ENCODE measurements at places on chromosomes 11 and 22.

GRCh38 chr11:9003573-9004182 lies at the start of gene NRIP3:
Gene NRIP3 (minus strand): TSS chr11:9004001. CDS start chr11:9003935, 66 bp downstream.
- DNase-seq: peak; percentile 51

- DNase-seq: no peak
Observed at GRCh38 chr11:91231226-91231625, 993.4 kb upstream of the FAT3 start.

GRCh38 chr11:102416976-102417375 lies 35.6 kb downstream of the TMEM123 start:
- DNase-seq: no peak

GRCh38 chr11:95121698-95122097 lies 32.1 kb downstream of the ENDOD1 start:
- DNase-seq: no peak

GRCh38 chr11:67516806-67517205 lies 6.4 kb downstream of the CABP2 start:
- DNase-seq: no peak

DNA sequence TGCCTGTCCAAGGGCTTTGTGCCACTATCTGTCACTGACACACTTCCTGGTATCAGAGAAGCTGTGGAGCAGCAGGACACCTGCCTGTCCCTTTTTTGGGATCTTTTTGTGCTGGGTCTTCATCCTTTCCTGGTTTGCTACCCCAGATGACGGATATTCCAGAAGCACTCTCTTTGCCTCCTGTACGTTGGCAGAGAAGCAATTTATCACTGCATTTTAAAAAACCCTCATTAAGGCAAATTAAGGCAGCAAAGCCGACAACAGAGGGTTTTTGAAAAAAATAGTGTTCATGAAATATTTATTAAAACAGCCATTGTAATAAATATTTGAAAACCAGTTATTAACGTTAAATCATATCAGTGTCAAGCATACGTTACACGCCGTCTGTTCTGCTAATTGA lies 209.6 kb upstream of the NTM start:
- DNase-seq: no peak

DNA sequence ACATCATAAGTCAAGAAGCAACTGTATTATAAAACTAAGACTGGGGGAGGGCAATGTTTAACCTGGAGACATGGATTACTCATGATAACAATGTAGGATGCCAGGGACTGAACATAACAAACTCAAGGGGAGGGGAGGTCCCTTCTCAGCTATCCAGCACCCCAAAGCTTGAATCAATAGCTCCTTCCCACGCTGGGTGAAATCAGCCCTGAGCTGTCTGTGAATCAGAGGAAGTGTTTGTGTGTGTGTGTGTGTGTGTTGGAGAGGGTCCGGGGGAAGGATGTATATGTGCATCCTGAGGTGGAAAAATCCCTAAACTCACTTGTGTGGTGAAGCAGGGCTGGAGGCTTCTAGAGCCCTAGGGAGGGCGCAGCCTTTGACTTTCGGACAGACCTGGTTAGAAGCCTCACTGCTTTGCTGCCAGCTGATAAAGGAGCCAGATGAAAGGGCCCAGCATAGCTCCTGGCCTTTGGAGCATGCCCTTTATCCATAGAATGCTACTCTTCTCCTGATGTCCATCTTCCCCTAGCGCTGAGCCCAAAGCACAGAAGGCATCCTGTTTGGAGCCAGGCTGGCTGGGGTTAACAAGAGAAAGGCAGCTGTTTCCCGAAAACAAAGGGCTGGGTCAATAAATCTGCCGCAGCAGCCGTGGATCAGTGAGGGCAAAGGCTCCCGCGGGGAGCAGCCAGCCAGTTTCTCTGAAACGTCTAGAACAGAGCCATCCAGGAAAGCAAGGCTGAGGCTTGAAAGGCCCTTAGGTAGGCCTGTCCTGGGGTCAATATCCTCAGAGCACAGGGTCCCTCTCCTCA lies 35.8 kb downstream of the TNKS1BP1 start:
- DNase-seq: peak; percentile 9

DNA sequence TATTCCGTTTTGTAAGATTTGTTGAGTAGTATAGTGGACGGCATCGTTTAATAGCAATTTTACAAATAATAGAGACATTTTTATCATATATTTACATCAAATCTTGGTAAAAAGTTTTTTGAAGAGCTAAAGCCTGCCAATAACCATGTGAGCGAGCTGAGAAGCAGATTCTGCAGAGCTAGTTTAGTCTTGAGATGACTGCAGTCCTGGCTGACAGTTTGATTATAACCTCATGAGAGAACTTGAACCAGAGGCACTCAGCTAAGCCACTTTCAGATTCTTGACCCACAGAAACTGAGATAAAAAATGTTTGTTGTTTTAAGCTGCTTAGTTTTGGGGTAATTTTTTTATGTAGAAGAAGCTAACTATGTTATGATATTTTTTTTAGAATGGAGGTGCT lies 78.9 kb downstream of the PDE3B start:
- no peak for DNase-seq

GRCh38 chr11:41431784-41432183 lies 27.7 kb downstream of the LRRC4C start:
- DNase-seq: no peak

- DNase-seq: no peak
Observed at GRCh38 chr11:69489031-69489745, 7.7 kb downstream of the LINC01488 start.

DNA sequence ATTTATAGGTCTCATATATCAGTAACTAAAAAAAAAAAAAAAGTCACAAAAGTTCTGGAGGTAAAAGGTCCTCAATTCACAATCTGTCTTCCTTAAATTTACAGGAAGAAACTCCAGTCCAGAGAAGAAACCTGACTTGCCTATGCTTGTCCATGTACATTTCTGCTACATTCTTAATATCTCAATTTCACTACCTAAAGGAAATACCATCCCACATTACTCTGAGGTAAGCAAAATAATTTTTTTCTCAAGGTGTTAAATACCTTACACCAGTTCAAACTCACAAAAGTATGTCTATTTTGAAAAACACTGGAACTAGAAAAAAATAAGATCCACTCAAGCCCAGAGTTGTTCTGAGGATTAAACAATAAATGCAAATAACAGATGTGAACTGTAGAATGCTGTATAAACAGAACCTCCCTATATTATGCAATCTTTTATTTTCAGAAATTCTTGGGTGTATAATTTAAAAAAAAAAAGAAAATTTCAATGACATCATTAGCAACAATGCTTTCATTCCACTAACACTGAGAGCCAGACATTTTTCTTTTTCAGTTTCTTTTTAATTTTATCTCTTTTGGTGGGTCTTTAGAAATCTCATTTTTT lies 49.9 kb upstream of the GDPD4 start:
- no peak for DNase-seq

GRCh38 chr11:102276362-102276761 lies 40.9 kb upstream of the BIRC3 start:
- no peak for DNase-seq

DNA sequence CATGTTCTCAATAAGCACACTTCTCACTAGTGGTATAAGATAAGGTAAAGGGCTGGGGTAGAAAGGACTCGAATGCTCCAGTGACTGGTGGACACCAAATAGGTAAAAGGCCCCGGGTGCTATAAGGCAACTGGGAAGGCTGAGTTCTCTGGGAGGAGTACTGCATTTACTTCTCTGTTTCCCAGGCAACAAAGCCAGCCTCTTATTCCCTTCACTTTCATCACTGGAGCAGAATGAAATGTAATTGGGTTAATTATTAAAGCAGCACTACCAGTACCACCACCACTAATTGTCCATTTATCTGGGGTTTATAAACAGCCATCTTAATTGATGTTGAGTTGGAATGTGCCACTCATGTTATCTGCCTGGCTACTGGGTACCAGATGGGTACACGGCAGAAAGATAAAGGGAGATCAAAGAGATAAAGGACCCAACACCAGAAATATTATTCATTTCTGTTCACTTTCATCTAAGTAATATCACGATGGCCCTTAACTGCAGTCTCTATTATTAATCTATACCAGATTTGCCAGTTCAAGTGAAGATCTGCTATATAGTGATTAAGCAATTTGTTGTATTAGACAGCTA lies 94.4 kb upstream of the CHRM4 start:
- DNase-seq: peak; percentile 3

GRCh38 chr11:100925935-100926334 lies 203.7 kb downstream of the PGR start:
- DNase-seq: no peak

GRCh38 chr11:117604336-117604995 lies 192.6 kb downstream of the DSCAML1 start:
- DNase-seq: no peak

DNA sequence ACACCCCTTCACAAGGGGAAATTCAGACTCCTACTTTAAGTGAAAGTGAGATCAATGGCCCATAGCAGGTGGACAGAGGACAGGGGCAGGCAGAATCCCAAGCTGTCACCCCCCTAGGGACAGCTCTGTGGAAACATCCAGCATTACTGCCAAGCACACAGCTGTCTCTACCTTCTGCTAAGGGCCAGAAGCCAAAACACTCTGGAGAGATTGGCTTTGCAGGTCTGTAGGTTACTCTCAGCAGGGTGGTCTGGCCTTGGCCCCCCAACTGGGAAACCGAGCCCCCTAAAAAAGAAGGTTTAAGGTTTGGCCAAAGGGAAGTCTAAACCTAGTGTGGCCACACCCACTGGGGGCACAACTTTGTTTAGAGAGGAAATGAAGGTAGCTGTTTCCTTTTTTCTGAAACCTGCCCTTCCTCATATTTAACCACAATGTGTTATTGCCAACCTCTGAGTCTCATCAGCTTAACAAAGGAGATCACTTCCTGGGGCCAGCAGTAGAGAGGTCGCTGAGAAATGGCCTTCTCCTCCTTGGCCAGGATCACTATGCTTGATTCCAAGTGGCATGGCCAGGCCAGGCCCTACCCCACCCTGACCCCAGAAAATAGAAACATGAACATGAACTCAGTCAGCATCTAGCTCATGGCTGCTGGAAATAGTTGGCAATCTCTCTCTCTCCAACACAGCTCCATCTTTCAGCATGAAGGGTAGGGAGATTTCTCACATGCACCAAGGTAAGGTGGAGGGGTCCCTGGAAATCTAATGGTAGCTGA lies 25.9 kb upstream of the SCARF2 start:
- peak; percentile 85 for DNase-seq

- no peak for DNase-seq
Observed at GRCh38 chr11:1773994-1774550, 10.3 kb upstream of the CTSD start.

GRCh38 chr11:272931-273198 lies 5.3 kb upstream of the NLRP6 start:
- DNase-seq: no peak

DNA sequence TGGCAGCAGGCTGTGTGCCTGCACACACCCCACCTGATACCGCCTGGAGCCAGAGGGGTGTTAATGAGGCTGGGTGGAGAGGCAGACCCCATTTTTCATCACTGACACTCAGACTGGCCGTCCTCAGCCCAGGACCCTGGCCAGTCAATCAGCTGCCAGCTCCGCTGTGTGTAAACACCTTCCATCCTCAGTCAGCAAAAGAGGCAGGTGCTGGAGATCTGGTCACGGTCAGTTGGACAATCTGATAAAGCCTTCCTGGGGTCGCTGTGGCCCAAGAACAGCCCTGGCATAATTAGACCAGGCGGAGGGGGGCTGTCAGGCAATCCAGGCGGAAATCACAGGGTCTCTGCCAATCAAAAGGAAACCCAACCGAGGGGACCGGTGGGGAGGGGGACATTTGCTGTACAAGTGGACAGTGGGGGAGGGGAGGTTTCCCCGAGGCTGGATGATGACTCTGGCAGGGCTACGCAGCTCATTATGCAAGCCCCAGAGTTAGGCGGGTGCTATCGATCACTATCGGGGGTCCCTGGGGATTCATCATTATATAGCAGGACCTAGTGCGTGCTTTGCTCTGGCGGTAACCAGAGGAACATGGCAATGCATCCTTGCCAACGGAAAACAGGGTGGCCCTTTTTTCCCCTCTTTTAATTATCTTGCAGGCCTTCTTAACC lies 72.9 kb downstream of the ABTB2 start:
- DNase-seq: no peak

DNA sequence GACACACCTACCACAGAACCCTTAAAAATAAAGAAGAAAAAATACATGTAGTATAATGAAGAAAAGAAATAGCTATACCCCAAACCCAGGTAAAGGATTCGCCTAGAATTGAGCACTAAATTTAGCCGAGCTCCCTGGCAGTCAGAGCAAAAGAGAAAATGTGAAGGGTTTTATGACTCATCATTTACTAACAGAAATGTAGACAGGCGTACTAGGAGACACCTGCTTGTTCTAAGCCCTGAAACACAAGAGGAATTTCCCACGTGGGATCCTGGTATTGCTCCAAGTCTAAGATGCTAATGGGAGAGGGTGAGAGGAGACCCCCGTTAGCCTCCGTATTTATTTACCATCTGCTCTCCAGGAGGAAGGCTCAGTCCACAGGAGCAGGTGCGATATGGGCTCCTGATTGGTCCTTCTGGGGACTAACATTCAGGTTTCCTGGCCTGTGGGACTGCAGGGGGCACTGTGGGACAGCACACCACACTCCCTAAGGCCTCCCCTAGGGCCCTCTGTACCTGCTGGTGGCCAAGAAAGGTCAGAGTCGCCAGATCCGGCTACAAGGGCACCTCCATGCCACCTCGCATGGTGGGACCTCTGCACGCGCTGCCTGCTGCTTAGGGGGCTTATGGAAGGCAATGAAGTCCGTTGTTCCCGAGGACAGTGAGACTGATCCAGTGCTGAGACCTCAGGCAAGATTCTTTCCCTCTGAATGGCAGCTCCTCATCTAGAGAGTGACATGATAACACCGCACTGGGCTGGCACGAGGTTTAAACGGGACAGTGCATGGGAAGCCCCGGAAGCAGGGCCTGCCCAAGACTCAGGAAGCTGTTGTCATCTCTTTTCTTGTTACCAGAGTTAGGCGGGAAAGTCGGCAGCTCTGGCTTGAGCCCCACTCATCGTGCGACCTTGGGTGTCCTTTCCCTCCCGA lies 25.8 kb downstream of the KCNC1 start:
- peak; percentile 93 for DNase-seq

- no peak for DNase-seq
Observed at GRCh38 chr22:22691716-22692701, 47.6 kb downstream of the GGTLC2 start.

- no peak for DNase-seq
Observed at GRCh38 chr11:118142081-118142480, 10.5 kb downstream of the SCN4B start.

DNA sequence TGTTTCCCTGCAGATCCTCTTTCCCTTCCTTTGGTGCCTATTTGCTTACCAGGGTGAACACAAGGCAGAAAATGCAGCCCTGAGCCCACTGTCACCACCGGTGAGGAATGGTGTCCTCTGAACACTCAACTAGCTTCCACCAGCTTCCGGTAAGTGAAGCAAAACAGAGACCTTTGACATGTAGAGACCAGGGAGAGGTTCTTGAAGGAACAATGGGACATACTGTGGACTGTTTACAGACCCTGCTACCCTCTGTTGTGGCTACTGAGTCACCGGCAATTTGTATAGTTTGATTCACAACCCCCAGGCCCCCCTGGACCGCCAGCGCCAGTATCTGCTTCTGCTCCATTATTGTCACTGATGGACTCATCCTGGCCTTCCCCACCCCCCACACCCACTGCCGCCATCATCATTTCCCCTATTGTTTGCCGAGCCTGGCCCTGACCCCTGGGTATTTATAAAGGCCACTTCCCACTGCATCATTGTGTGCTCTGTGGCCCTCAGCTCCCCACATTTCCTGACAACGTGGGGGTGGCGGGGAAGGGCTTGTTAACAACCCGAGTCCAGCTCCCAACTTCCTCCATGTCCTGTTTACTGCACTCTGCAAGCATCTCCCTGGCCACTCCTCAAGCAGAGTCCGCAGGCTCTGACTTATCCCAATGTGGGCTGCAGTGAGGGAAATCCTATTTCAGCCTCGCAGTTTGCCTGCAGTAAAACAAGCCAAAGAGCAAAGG lies 252.9 kb downstream of the ETS1 start:
- DNase-seq: no peak

- no peak for DNase-seq
Observed at GRCh38 chr22:20021196-20022181, 579 bp downstream of the TANGO2 start.

All from NCI-H524 (cell line).